MCF 10A (cell line): ENCODE measurements at places on chromosomes 13 and 19. TPM values are rescaled to one million over a fixed set of nuclear protein-coding genes. Genes with fewer than 3 reads are reported as not detected.

The CEACAM19 gene
- 13.2 and 25.6 TPM in 2 replicates for total RNA-seq

- H3K27me3 ChIP-seq = no peaks in the 10 kb centered on the region
- no peak overlapping the region for H3K4me3 ChIP-seq
- peaks cover 15% of the 10 kb centered on the region for H3K4me1 ChIP-seq
- no peaks in the 10 kb centered on the region for H3K36me3 ChIP-seq
- H3K27ac ChIP-seq = no peak overlapping the region
These were observed 225.3 kb downstream of the DLEU7 start for GRCh38 chr13:50618206-50618605.

DNA sequence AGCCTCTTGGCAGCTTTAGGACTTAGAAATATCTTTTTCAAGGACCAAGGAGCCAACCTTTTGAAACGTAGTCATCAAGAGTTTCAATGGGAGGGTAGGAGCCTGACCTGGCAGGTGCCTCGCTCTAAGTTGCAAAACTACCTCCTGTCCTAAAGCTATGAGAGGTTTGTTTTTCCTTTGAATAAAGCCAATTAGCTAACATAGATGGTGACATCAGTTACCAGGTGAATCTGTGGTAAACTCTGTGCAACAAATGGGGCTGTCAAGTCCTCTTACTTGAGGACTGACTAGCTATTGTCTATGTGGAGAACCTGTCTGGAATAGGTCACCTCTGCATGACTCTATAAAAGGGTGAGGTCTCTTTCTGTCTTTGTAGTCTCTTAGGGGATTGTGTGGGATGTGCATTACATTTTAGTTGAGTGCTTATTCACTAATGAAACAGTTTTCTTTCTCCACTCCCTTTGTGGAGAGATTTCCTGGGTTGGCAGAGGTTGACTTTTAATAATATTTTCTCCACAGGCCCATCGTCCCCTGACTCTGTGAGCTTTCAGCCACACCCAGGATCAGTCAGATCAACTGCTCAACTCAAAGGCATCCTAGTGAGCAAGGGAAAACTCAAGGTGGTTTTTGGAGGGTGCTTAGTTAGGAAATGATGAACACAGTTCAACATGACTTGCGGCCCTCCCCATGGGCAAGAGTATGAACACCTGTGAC lies 9.9 kb downstream of the ARL11 start:
- H3K27ac ChIP-seq = peak overlapping the region; percentile 46
- peaks cover 24% of the 10 kb centered on the region for H3K4me1 ChIP-seq
- peaks cover 9% of the 10 kb centered on the region for H3K36me3 ChIP-seq
- no peak for DNase-seq

- no peaks in the 10 kb centered on the region for H3K27me3 ChIP-seq
- H3K36me3 ChIP-seq = no peaks in the 10 kb centered on the region
- no peak overlapping the region for H3K4me3 ChIP-seq
- DNase-seq = peak; percentile 21
- no peaks in the 10 kb centered on the region for H3K4me1 ChIP-seq
These were observed 48.9 kb upstream of the TNFSF11 start for GRCh38 chr13:42525035-42525504.

DNA sequence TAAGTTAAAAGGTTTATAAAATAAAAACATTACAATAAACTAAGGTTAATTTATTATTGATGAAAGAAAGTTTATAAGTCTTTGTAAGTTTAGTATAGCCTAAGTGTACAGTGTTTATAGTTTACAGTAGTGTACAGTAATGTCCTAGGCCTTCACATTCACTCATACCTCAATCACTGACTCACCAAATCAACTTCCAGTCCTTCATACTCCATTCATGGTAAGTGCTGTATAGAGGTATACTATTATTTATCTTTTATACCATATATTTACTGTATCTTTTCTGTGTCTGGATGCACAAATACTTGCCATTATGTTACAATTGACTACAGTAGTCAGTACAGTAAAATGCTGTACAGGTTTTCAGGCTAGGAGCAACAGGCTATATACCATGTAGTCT lies 490.0 kb downstream of the GPC6 start:
- no peak overlapping the region for H3K4me3 ChIP-seq
- no peaks in the 10 kb centered on the region for H3K27me3 ChIP-seq
- no peaks in the 10 kb centered on the region for H3K4me1 ChIP-seq
- no peaks in the 10 kb centered on the region for H3K36me3 ChIP-seq
- H3K27ac ChIP-seq = no peak overlapping the region
- DNase-seq = no peak

DNA sequence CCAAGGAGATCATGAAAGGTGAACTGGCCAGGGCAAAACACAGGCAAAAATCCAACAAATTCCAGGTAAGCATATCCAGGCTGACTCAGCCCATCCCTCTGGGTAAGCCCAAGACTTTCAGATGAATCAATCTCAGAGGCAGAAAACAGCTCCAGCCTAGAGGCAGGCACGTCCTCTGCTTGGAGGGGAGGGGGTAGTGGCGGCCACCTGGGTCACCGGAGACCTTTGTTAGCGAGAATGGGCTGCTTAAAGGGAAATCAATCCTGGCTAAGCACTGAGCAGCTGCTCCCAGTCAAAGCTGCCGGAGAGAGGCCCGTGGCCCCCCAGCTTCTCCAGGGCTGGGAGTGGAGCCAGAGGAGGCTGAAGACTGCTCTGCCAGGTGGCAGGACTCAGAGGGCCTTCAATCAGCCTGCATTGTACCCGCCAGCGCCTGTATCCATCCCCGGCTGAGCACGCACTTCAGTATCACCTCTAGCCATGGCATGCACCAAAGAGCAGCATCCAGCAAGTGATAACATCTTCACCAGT lies 48.2 kb downstream of the PIN1 start:
- H3K4me3 ChIP-seq = no peak overlapping the region
- DNase-seq = peak; percentile 36
- peaks cover 34% of the 10 kb centered on the region for H3K27me3 ChIP-seq
- H3K36me3 ChIP-seq = no peaks in the 10 kb centered on the region
- no peaks in the 10 kb centered on the region for H3K4me1 ChIP-seq
